ENCODE measurements at places on chromosomes 4 and X.

GRCh38 chrX:41332408-41333002, 1.5 kb upstream of the DDX3X start:
- DNase-seq = no peak

- DNase-seq = no peak
Observed at GRCh38 chrX:20350596-20350995, 83.9 kb upstream of the RPS6KA3 start.

- no peak for DNase-seq
Observed at GRCh38 chrX:12686331-12686730, 104.9 kb upstream of the PRPS2 start.

GRCh38 chrX:51192104-51192503, 140.5 kb upstream of the NUDT10 start:
- no peak for DNase-seq

GRCh38 chr4:134365852-134366251, 164.3 kb upstream of the PABPC4L start:
- no peak for DNase-seq

- DNase-seq = peak; percentile 41
Observed at GRCh38 chr4:76526585-76526990, 91.6 kb downstream of the SHROOM3 start.

GRCh38 chrX:22110729-22111494, 78.8 kb downstream of the PHEX start:
- no peak for DNase-seq

DNA sequence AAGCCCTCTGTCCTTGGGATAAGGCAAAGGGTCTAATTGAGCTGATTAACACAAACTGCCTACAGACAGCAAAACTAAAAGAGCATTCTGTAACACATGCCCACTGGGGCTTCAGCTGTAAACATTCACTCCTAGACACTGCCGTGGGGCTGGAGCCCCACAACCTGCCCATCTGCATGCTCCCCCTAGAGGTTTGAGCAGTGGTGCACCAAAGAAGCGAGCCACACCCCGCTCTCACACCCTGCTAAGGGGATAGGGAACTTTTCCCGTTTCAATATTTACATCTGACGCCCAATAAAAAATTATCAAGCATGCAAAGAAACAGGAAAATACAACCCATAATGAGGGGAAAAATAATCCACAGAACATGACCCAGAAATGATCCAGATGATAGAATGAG, 46.9 kb upstream of the HSD17B10 start:
- no peak for DNase-seq

GRCh38 chr4:48180234-48180633, 46.2 kb upstream of the TXK start:
- no peak for DNase-seq

GRCh38 chrX:11665168-11666111, at the start of gene ARHGAP6:
Gene ARHGAP6, minus strand, starts transcription at chrX:11665920. Its CDS starts 1,092 bp downstream, at chrX:11664828.
- DNase-seq = no peak

- no peak for DNase-seq
Observed at GRCh38 chrX:46758163-46758955, 559 bp downstream of the SLC9A7 start.

DNA sequence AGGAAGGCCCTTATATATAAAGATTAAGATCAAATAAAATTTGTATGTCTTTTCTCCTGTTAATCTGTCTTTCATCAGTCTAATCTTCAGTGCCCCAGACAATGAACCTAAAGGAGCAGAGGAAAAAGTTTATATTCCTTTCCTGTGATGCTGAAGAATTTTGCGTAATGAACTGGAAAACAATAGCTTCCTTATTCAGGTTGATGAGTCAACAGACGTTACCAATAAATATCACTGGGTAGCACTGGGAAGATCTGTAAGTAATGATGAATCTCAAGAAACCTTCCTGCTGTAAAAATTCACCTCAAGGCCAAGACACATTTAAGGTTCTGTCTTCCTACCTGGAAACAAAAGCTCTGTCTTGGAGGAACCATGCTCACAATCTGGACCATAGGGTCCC, 25.5 kb downstream of the CDKN2AIP start:
- DNase-seq = peak; percentile 72

GRCh38 chr4:157882901-157883300, 289.9 kb downstream of the GASK1B start:
- no peak for DNase-seq

GRCh38 chr4:13289391-13289790, 194.7 kb downstream of the RAB28 start:
- no peak for DNase-seq

DNA sequence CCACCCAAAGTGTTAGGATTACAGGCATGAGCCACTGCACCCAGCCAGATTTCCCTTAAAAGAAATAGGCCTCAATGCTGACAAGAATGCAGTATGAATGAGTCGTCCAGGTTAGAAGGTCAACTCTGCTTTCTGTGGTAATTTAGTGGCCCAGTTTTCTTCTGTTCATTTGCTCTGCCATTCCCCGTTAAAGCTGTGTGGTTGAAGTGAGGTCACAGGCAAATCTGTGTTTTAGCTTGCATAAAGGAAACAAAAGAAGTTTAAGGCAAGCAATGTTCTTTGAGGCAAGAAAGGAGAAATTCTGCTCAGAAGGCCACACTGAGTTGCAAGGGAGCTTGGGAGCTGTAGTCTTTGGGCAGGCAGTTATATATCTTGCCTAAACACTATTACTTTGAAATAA, 176.8 kb downstream of the LARP7 start:
- no peak for DNase-seq

DNA sequence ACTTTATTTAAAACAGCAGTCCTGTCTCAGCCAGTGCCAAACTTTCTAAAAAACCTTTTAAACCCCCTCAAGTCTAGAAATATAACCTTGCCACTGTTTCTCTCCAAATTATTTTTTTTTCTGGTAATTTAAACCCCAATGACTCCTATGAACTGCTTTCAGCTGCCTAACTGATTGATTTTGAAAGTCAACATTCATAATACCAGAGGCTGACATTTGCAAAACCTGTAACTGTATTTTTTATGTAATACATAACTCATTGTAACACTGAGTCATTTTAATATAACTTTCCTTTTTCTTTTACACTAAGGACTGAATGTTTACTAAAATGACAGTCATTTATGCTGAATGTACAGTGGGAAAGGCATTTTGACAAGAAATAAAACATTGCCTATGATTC, 19.1 kb upstream of the EGFL6 start:
- DNase-seq = no peak

DNA sequence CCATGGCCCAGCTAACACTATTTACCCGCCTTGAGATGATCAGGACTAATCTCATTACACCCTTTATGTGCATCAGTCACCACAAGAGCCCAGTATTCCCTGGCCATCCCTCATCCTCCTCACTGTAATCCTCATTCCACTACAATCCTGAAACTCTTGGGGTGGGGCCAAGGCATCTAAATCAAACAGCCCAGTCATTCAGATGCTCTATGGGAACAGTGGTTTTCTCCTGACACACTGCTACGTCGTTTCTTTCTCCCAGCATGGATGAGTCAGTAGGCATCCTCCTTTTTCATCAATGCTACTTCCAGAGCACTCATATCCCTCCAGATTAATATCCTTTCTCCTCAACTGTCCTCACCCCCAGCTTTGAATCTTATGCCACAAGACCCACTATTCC, 5.6 kb downstream of the SDAD1 start:
- no peak for DNase-seq

GRCh38 chr4:7481227-7481626, 46.5 kb upstream of the PSAPL1 start:
- no peak for DNase-seq

DNA sequence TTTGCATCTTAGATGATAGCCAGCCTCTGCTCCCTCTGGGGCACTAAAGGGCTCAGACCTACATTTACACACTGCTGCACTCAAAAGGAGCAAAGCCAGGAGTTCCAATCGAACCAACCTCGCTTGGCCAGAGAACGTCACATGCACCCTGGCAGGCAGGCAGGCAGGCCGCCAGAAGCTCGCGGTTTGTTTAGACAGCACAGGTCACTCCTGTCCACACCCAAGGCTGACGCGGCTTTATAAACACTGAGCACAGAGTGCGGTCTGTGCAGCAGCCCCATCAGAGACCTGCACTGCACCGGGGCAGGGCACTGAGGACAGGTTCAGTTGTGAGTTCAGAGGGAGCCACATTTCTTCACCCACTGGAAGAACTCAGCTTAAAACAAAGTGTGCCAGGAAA, 143.9 kb downstream of the BCOR start:
- peak; percentile 87 for DNase-seq

DNA sequence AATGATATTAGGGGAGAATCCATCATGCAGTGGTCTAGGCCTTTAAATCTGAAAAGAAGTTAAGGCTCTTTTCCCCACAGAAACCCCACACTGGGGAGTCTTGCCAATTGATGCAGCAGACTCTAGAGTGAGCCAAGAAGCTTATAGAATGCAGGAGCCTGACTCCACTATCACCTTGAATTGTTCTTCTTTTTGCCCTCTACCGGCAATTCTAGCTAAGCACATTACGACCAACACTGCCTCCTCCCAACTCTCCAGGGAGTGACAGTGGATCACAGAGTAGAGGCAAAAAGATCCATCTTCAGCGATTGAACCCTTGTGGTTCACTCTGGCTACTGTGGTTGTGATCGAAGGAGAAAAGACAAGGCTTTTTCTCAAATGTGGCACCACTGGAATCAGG, 331.5 kb downstream of the NKX6-1 start:
- DNase-seq = no peak

GRCh38 chr4:73538162-73538561, 56.6 kb downstream of the AFM start:
- DNase-seq = no peak

DNA sequence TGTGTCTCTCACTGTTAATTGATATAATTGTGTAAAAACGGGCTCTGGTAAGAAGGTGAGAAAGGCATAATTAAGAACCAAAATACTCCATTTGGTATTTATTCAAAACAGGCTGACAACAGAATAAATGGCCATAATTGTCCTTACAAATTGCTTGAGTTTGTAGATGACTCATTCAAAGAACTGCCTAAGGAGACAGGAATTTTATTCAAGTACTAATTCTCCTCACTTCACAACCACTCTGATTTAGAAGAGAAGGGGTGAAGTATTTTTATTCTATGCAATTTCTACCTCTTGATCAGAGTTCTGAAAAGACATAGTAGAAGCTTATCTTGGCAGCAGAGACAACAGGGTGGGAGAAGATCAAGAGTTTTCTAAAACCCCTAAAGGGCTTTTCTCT, 43.1 kb downstream of the ATP11C start:
- DNase-seq = no peak

- DNase-seq = no peak
Observed at GRCh38 chr4:48742412-48742811, 37.7 kb downstream of the FRYL start.

- no peak for DNase-seq
Observed at GRCh38 chr4:4860600-4861389, 1.3 kb downstream of the MSX1 start.

GRCh38 chrX:16868920-16869319, 1.2 kb downstream of the RBBP7 start:
- DNase-seq = no peak

DNA sequence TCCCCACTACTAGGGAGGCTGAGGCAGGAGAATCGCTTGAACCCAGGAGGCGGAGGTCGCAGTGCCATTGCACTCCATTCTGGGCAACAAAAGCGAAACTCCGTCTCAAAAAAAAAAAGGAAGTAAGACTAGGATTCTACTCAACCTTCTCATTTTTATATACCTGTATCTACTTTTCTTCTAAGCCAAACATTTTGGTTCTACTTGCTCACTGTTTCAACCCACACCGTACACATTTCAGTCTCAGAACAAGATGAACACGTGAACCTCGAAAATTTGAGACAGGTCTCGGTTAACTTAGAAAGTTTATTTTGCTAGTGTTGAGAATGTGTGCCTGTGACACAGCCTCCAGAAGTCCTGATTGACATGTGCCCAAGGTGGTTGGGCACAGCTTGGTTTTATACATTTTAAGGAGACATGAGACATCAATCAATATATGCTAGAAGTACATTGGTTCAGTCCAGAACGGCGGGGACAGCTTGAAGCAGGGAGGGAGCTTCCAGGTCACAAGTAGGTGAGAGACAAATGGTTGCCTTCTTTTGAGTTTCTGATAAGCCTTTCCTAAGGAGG, 3.7 kb downstream of the ADD1 start:
- DNase-seq = no peak

- DNase-seq = peak; percentile 56
Observed at GRCh38 chr4:184250795-184251669, 33.4 kb upstream of the ENPP6 start.

- no peak for DNase-seq
Observed at GRCh38 chrX:124347242-124347641, 879 bp downstream of the SH2D1A start.

DNA sequence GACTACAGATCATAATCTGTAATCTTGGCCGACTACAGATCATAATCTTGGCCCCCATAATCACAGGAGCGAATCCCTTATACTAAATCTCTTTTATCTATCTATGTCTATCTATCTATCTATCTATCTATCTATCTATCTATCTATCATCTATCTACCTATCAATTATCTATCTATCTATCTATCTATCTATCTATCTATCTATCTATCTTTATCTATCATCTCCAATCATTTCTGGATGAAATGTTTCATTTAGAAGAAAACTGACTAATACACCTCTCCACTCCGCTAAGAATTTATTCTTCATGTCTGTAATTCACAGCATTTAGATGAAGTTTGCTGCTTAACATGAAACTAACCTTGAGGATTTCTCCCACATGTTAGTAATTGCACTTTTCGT, 45.0 kb upstream of the ACSL1 start:
- no peak for DNase-seq

DNA sequence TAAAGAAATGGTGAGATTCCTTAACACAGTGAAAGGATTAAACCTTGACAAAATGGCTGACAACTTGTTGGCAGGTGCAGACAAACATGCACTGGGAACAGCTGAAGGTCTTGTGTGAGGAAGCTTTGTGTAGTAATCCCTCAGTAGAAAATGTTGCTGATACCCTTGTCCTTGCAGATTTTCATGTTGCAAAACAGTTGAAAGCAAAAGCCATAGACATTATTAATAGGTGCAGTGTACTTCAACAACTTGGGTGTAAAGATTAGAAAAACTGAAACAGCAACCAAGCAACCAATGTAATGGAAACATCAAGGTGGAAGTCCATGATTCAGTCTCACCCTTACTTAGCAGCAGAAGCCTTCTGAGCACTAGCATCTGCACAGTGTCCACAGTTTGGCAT, 29.8 kb downstream of the UGT2B7 start:
- DNase-seq = no peak

GRCh38 chrX:73768160-73768559, 205.2 kb downstream of the CHIC1 start:
- no peak for DNase-seq

GRCh38 chrX:13695601-13696115, 6.7 kb downstream of the RAB9A start:
- DNase-seq = no peak

GRCh38 chrX:39309018-39309635, 507.9 kb downstream of the MID1IP1 start:
- DNase-seq = peak; percentile 1

GRCh38 chr4:151955721-151956380, 195.0 kb upstream of the GATB start:
- peak; percentile 16 for DNase-seq

Data from LoVo (cell line).